ENCODE measurements at places on chromosomes 7 and 10.

GRCh38 chr7:157660971-157661610 lies 324.3 kb downstream of the DNAJB6 start:
- no peak for DNase-seq

- DNase-seq: no peak
These were observed 58.9 kb downstream of the HIPK2 start for GRCh38 chr7:139718859-139719258.

DNA sequence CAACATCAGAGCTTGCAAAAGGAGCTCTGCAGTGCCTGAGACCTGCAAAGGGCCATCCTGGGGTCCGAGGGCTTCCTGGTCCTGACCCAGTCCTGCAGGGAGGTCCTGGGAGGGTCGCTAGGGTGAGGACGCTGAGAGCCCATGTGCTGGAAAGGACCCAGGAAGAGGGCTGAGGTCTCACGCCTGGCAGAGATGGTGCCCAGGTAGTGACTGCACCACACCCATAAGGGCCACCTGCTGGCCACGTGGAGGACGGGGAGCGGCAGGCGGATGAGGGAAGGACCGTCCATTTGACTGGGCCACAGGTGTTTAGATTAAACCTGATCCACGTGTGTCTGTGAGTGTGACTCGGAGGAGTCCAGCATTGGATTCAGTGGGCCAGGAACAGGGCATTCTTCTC lies 392.8 kb downstream of the DNAJB6 start:
- DNase-seq: no peak

- DNase-seq: no peak
These were observed 562.2 kb upstream of the FOXK1 start for GRCh38 chr7:4119848-4120247.

- no peak for DNase-seq
These were observed 36.1 kb downstream of the XPNPEP1 start for GRCh38 chr10:109887243-109887642.

DNA sequence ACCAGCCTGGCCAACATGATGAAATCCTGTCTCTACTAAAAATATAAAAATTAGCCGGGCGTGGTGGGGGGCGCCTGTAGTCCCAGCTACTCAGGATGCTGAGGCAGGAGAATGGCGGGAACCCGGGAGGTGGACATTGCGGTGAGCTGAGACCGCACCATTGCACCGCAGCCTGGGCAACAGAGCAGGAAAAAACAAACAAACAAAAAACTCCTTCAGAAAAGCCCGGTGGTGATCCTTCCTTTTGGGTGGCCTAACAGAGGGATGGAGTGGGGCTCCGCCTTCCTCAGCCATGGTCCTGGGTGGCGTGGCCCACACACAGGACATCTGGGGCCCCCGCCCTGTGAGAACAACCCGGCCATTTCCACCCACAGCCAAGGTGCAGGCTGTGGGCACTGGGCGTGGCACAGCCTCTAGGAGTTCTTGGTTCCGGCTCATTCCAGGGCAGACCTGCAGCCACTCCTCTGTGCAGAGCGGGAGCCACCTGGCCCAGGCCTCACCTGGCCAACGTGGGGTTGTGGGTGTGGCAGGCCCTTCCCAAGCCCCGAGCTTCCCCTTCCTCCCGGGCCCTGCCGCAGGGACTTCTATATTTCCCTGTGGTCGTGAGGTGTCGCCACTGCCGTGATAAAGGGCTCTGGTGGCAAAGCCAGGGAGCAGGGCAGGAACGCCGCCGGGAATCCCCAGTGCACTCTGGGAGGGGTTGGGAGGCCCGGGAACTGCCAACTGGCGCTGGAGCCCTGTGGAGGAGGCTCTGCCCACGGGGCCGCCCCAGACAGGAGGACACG lies 37.6 kb downstream of the GET4 start:
- DNase-seq: no peak

- DNase-seq: no peak
These were observed 140.2 kb downstream of the PRKG1 start for GRCh38 chr10:51214207-51215196.

DNA sequence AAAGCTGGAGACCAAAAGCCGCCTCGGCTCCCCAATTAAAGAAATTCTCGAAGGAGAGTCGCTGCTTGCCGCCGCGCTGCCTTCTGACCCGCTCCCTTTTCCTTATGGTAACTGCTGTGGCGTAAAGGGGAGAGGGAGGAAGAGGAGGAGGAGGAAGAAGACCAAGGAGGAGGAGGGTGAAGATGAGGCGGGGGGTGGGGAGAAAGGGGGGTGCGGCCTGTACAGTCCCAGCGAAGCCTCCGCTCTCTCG lies 388 bp downstream of the CNOT4 start:
- DNase-seq: no peak

GRCh38 chr10:61166489-61166888 lies 222.5 kb upstream of the RHOBTB1 start:
- no peak for DNase-seq

- DNase-seq: no peak
These were observed at the start of gene SHOC2 for GRCh38 chr10:110919349-110919931. TSS of gene SHOC2 (plus strand) at chr10:110919604. CDS start at chr10:110964359, 44,755 bp downstream.

GRCh38 chr7:112566442-112567324 lies 85.9 kb downstream of the LSMEM1 start:
- DNase-seq: no peak

DNA sequence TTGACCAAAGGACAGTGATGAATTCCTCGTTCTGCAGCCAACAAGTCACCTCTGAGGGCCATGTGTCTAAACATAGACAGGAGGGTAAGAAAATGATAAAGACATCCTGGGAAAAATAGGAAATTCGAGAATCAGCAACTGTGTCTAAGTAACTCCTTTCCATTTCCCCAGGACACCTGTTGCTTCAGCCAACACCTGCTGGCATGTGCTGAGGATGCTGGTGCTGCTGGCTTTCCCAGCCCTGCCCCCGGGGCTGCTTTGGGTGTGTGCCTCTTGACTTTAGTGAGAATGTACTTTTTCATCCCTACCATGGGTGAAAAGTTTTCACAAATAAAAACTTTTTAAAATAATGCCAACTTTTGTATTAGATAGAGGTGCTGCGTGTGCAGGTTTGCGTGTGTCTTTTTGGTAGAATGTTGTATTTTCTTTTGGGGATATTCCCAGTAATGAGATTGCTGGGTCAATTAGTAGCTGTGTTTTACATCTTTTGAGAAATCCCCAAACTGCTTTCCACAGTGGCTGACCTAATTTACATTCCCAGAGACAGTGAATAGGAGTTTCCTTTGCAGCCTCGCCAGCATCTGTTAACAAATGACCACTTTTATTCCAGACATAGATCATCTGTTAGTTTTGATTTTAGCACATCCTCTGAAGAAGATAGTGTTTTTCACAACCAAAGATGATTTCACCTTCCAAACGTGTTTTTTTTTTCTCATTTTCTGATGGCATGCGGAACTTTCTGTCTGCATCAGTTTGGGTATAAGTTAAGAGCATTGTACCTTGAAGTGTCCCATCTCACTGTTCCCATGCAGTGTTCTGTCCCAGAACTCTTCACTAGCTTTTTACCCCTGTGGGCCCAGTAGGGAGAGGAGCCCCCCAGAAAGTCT lies 104.2 kb upstream of the ACBD5 start:
- DNase-seq: no peak

DNA sequence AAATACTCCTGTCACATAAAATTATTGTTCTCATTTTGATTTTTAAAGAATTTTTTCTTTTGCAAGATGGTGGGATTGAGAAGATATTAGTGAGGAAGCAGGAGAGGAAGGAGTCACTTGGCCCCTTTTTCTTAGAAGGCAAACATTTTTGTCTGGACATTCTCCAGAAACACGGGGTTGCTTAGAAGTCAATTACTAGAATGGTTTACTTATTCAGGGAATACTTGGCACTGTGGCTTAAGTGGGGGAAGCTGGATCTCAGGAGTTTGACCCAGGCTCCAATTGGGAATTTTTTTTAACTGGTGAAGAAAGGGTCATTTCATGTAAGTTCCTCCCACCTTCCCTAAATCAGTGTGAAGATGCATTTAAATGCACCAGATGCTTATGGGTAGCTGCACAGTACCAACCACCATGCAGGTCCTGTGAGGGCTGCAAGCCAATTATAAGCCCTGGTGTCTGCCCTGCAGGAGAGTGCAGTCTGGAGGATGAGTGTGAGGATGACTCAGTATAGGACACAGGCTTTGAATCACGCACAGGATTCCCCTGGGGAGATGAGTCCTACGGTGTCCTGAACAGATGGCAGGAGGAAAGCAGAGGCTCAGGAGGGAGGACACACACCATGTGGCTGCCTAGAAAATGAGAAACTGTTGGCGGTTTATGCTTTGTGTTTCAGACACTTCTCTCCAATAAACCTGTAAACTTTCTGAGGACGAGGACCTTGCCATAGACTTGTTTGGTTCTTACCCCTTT lies 299.1 kb downstream of the PLXNA4 start:
- DNase-seq: no peak

GRCh38 chr7:101124376-101125056 lies 2.4 kb upstream of the SERPINE1 start:
- no peak for DNase-seq

- no peak for DNase-seq
These were observed 311.1 kb downstream of the HPSE2 start for GRCh38 chr10:98924526-98924925.

GRCh38 chr7:135177028-135177696 lies 6.7 kb upstream of the CYREN start:
- no peak for DNase-seq

DNA sequence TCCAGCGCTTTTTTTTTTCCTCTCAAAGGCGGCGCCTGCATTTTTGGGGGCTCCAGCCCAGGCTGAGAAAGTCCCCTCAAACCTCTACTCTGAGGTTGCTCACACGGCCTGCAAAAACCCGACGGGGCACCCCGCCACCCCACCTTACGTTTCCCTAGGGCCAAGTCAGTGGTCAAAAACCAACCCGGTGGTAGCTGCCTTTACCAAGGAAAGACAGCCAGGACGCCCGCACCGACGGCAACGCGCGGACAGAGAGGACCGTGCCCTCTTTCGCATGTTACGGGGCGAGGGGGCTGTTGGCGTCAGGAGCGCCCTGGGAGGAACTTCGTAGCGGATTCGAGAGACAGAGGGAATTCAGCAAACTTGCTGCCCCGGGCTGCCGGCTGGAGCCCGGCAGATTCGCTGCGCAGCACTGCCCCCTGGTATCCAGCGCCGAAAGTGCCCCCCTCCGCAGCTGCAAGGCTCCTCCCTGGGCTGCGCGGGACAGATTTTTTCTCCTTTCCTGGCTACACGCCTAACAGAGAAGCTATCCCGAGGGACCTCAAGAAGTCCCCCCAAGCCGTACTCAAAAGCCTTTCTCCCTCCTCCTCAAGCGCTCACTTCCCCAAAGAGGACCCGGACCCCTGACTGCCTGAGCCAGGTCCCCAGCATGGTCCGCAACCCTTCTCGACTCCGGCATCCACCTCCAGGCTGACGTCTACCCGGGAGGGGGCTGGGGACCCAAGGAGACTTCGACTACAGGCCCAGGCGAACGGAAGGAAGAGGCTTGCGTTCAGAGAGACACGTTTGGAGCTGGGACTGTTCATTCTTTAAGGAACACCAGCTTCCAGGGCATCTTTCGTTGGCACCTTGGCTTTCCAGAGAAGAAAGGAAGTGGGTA lies 27.7 kb upstream of the VAX1 start:
- no peak for DNase-seq

GRCh38 chr7:139047970-139048369 lies 12.1 kb upstream of the ZC3HAV1L start:
- DNase-seq: no peak

- DNase-seq: no peak
These were observed 321.3 kb downstream of the CACNA2D1 start for GRCh38 chr7:82122275-82122674.

GRCh38 chr10:56646329-56647111 lies 285.5 kb upstream of the ZWINT start:
- DNase-seq: no peak

GRCh38 chr7:132573251-132573955 lies 2.9 kb downstream of the PLXNA4 start:
- no peak for DNase-seq

GRCh38 chr10:34768261-34768971 lies 46.7 kb downstream of the PARD3 start:
- DNase-seq: no peak

DNA sequence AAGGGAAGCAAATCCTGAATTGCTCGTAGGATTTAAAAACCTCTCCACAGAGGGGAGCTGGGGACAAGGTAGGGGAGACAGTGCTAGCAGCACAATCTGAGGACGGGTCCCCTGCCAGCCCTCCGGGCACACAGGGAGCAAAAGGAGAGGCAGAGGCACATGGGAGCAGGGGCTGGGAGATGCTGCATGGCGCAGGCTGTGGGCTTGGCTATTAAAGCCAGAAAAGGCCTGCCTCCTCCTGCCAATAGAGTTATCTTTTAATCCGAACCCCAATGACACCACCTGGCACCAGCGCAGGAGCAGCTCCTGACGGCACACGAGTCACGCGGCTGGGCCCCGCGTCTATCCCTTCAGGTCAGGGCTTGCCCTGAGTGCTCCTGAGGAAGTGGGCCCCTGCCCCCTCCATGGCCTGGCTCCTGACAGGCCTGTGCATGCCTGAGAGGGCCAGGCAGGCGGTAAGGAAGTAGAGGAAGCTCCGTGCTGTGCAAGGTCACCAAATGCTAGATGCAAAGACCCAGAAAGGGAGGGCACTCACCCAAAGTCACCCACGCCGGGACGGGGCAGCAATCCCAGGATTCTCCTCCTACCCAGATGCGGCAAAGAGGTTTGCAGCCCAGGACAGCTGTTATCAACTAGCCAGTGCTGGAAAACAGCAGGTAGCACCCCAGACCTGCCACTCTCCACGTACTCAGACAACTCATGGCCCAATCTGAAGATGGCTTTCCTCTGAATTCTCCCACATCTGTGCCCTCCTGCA lies 28.1 kb downstream of the DLG5 start:
- no peak for DNase-seq

DNA sequence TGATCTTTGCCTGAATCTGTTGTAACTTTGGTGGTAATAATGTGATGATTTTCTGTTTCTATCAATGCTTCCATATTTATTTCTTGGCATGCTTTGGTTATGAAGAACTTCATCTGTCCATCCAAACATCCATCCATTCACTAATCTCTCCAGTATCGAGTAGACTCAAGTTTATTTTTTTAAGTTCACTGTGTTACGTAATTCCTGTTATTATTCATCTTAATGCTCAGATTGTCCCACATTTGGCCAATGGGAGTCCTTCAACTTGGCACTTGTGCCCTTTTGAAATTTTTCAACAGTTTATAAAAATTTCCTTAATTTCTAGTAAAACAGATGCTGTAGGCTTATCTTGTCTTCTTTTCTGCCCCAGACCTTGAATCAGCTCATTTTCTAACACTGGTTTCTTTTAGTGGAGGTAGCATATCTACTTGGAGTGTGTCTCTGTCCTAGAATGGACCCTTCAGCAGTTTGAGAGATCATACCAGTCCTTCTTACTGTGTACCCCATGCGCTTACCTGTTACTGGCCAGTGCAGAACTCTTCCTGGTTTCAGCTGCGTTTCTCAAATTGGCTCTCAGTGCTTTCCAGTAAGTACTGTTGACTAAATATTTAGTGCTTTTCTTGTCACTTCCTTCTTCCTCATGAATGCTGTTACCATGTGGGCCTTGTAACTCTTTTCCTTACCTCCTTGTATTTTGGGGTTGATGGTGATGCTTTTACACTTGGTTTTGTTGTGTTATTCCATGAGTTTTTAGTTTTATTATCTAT lies 100.8 kb downstream of the MLLT10 start:
- DNase-seq: no peak

- DNase-seq: no peak
These were observed 1.6 kb downstream of the LAMB4 start for GRCh38 chr7:108128514-108128913.
